ENCODE measurements at places on chromosomes 2 and 18.

DNA sequence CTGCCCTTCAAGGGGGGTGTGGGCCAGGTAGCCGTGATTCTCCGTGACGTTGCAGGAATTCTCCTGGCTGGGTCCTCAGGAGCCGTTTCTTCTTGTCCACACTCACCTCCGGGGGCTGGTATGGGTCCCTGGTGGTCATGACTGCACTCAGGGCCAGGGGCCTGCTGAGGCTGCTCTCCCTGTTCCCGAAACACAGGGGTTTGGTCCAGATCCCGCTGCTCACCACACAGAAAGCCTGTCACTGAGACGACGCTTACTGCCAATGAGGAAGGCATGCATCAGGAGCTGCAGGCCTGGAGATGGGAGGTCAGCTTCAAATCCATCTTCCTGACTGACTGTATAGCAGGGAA lies 160.7 kb downstream of the RTP5 start:
- DNase-seq: peak; percentile 71

GRCh38 chr2:101619191-101619591 lies 78.3 kb upstream of the MAP4K4 start:
- DNase-seq: no peak

DNA sequence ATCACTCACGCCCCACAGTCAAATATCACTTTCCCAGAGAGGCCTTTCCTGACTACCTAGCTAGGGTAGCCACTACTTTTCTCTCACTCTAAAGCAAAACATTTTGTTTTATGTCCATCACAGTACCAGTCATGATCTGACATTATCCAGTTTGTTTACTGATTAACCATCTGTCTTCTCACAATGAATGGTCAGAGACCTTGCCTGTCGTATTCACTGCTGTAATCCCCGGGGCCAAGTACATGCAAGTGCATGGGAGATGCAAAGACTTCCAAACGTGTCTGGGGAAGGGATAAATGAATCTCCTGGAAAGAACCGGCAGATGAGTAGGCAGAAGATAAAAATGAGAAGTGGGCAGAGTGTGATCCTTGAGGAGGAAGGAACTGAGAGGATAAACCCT lies 39.7 kb downstream of the THUMPD2 start:
- DNase-seq: no peak

DNA sequence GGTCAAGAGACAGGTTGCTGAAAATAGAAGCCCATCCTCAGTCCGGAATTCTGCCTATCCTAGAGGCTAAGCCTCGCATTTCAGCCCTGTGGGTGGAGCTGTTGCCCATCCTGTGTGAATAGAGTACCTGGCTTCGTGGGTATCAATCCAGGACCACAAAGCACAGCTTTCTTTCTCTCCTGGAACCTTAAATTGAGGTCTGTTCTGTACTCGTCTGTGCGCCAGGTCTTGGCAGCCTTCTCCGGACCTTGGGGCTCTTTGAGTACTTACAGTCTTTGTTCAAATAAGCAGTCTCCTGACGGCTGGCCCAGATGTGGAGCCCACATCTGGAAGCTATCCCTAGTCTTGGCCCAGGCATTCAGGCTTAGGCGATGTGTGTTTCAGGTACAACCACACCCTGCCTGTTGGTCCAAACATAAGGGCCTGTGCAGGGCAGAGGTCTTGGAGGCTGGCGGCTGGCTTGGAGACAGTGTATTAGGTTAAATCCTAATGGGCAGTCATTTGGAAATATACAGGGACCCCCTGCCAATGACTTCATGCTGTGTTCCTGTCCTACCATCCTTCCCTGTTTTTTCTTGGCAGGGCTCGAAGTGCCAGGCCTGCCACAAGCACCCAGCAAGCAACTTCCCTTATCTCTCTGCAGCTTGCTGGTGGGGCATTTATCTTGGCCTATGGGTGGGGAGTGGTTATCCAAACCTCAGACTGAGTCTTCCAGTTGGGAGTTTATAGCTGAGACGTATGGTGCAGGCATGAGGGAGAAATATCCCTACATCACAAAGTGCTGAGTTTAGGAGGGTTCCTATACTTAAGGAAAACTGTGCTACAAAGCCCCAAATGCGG lies 294.1 kb downstream of the BCL2 start:
- DNase-seq: no peak

- no peak for DNase-seq
These were observed 418.0 kb downstream of the MEIS1 start for GRCh38 chr2:66852953-66853352.

GRCh38 chr2:85001595-85001994 lies 30.6 kb downstream of the KCMF1 start:
- no peak for DNase-seq

- DNase-seq: no peak
These were observed 54.0 kb upstream of the CYP1B1 start for GRCh38 chr2:38129987-38130386.

DNA sequence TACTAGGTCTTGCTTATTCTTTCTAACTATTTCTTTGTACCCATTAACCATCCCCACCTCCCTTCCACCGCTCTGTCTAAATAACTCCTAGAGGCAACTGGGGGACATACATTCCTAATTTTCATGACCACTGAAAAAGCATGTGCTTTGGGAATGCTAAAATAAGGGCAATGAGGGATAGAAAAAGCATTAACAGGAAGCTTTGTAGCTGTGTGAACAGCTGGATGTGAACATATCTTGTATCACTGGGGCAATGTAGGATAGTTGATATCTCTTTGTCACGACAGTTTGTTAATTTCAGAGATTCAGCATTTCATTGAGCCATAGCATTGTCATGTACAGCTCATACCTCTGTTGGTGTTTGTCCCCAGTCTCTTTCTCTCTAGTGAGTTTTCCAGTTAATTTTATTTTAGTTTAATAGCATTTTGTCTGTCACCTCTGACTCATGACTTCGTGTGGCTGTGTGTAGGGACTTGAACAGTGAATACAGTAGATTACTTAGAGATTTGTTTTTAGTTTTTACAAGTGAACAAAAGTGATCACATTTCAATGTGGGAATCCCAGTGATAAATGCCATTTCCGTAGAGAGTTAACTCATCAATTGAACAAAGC lies 230.3 kb upstream of the NRP2 start:
- DNase-seq: no peak

GRCh38 chr2:31337860-31338259 lies 76.7 kb downstream of the XDH start:
- no peak for DNase-seq

DNA sequence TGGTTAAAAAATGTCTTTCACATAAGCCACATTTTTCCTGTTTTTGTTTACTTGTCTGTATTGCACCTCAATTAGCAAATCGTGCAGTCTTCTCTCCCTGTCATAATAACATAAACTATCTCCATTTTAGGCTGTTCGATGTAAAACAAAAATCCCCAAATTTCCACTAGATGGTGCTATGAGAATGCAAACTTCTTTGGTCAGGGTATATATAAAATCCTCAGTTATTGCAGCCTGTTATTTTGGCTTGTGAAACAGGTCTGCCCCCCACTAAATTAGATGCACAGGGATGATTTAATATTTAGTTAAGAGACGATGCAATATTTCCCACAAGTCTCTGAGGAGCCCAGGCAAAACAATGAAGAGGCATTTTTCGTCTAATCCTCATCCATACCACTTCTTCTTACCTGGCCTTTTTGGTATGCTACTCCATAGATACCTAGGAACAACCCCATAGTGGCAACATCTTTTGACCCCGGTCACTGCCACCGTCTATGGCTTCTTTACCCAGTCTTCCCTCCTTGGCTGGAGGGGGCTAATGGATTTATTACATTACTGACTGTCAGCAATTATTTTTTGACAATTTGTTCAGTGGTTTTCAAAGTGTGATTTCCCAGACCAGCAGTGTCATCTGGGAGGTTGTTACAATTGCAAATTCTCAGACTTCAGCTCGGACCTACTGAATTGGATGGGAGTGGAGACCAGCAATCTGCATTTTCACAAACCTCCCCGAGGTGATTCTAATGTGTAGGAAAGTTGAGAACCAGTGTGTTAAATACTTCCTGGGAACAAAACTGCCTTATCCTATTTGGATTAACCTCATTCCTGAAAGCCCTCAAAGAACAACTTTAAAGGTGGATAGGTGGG lies 117.4 kb upstream of the CWC22 start:
- DNase-seq: no peak

- no peak for DNase-seq
These were observed 886 bp downstream of the PRKCE start for GRCh38 chr2:45652090-45653031.

GRCh38 chr18:33076601-33077000 lies 303.8 kb upstream of the KLHL14 start:
- no peak for DNase-seq

- DNase-seq: no peak
These were observed 19.4 kb downstream of the OTOF start for GRCh38 chr2:26458365-26459042.

- no peak for DNase-seq
These were observed 27.2 kb upstream of the CYTIP start for GRCh38 chr2:157471078-157471477.

DNA sequence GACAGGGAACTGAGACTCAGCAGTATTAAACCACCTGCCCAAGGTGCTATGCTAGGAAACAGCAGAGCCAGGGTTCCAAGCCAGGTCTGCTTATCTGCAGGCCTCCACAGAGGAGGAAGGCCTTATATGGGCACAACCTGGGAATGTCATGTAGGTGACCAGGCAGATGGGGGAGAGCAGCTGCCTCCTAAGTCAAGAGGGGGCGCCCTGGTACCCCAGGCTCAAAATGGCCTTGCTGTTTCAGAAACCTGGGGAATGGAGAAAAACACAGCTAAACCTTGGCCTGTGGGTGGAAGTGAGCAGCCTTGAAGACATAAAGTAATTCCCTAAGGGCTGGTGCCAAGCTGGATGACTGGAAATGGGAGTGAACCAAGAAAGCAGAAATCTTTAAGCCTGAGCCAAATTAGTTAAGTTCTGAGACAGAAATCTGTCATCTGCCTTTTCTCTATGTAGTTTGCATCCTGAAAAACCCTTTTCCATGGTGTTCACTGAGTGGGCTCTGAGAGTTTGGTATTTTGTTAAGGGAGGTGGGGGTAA lies 79.1 kb downstream of the MAPK4 start:
- DNase-seq: no peak

GRCh38 chr18:67217551-67218166 lies 298.9 kb downstream of the DSEL start:
- no peak for DNase-seq

DNA sequence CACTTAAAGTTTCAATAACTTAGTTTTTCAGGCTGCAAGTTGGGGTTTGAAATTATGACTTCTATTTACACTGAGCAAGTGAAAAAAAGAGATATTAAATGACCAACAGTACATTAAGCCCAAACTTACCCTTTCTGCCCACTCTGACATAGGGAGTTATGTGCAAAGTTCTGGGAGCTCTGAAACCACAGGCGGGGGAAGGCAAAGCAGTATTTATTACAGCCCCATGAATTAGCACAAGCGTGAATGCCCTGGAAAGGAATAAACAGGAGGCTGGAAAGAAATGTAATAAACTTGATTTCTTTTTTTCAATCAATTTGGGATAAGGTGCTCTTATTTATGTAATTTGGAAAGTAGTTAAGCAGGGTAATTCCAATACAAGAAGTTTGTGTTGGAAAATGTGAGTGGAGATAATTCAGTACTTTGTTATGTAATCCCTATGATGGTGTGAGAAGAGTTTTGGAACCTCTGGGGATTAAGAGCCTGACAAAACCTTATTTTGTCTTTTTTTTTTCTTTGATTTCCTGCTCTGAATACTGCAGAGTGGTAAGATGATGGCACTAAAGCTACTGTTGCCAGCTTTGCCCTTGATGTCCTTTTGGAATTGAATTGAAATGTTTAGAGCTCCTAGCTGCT lies 351.5 kb downstream of the ARHGAP15 start:
- DNase-seq: no peak

- no peak for DNase-seq
These were observed 5.6 kb upstream of the ATOH8 start for GRCh38 chr2:85748039-85748734.

DNA sequence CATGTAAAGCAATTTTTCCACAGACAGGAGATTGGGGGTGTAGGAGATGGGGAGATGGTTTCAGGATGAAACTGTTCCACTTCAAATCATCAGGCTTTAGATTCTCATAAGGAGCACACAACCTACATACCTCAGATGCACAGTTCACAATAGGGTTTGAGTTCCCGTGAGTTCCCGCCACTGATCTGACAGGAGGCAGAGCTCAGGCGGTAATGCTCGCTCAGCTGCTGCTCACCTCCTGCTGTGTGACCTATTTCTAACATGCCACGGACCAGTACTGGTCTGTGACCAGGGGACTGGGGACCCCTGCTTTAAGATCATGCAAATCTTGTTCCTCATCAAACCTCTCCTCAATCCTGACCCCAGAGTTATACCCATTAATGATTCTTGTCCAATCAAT lies 70.1 kb downstream of the RPE start:
- no peak for DNase-seq

- DNase-seq: no peak
These were observed 237.8 kb upstream of the RAB6C start for GRCh38 chr2:129741623-129742022.

GRCh38 chr2:190574169-190574568 lies 39.6 kb upstream of the NEMP2 start:
- no peak for DNase-seq

DNA sequence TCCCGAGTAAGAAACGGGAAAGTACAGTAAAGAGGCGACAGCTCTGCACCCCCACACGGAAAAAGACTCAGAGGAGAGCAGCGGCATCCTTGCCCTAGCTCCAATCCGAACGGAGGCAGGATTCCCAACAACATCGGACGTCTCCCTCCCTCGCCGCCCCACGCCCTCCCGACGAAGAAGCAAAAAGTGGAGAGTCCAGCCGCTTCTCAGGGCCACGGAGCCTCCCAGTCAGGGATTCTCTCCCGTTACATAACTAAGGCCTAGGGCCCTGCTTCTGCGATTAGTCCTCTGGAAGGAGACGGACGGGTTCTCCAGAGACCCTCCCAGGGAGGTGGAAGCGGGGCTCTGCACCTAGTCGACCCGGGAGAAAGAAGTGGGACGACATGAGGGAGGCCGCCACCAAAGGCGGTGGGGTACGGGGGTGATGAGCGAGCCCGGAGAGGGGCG lies 587 bp downstream of the SUMO1 start:
- peak; percentile 80 for DNase-seq

- DNase-seq: no peak
These were observed 78.0 kb downstream of the UPP2 start for GRCh38 chr2:158179660-158180059.

- no peak for DNase-seq
These were observed 22.1 kb upstream of the LBH start for GRCh38 chr2:30209227-30209626.

DNA sequence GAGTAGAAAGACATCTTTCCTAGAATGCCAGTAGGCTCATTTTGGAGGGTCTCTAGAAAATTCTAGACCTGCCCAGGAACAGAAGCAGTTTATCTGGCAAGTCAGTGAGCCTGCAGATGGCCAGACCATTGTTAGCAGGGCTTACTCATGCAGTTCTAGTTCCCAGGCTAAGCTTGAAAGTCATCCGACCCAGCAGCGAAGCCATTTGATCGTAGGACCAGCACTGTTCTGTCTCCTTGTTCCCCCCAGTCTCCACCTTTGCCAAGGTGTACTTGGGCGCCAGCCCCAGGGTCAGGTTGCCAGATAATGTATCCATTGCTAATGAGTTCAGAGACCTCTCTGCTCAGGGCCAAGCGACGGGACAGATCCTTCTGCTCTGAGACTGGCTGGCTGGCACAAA lies 70.1 kb downstream of the EPAS1 start:
- no peak for DNase-seq
